ENCODE measurements at places on chromosomes 1 and 21.

DNA sequence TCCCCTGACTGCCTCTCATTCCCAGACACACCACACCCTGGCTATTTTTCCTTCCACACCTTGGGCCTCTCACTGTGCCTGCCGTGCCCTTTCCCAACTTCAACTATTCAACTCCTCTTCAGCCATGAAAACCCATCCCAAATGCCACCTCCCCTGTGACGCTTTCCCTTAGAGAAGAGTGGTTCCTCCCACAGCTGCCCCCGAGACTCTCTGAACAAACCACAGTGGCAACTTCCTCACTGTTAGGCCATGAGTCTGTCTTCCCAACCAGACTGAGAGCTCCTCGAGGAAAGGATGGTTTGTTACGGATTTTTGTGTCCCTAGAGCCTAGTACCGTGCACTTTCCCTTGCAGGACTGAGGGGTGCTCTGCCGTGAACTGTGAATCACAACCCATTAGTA, 59.2 kb downstream of the LRRN2 start:
- no peak for DNase-seq

- no peak for DNase-seq
Measured at GRCh38 chr1:16187748-16188401, 24.6 kb downstream of the ARHGEF19 start.

DNA sequence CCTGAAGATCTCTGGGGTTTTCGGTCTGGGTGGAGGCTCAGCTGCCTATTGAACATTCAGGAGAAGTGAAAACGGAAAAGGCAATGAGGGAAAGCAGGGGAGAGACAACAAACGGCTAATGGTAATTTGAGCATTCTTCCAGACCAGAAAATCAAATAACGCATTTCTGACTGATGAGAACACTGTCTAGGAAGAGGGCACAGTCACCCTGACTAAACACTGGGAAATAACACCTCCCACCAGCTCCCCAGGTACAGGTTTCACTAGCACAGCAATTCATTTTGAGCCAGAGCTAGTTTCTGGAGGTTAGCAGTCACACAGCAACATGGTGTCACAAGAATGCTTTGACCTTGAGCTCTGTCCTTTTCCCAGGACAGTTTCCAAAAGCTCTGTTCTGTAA, 21.1 kb downstream of the NCF2 start:
- DNase-seq, result no peak

DNA sequence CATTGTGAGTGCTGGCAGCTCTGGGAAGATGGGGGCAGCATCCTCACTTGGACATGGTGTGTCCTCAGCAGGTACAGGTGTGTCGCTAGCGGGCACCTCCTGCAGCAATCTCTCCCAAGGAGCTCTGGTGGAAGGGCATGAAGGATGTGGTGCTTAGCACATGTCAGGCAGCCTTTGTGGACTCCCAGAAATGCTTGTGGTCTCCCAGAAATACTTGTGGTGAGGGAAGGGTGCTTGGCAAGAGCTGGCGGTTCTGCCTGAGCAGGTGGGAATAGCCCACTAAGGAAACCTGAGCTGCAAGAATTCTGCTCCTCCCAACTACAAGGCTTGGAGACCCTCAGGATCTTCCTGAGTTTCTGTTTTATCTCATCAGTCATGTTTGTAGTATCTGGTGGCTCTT, 371.6 kb downstream of the PRDM2 start:
- no peak for DNase-seq

DNA sequence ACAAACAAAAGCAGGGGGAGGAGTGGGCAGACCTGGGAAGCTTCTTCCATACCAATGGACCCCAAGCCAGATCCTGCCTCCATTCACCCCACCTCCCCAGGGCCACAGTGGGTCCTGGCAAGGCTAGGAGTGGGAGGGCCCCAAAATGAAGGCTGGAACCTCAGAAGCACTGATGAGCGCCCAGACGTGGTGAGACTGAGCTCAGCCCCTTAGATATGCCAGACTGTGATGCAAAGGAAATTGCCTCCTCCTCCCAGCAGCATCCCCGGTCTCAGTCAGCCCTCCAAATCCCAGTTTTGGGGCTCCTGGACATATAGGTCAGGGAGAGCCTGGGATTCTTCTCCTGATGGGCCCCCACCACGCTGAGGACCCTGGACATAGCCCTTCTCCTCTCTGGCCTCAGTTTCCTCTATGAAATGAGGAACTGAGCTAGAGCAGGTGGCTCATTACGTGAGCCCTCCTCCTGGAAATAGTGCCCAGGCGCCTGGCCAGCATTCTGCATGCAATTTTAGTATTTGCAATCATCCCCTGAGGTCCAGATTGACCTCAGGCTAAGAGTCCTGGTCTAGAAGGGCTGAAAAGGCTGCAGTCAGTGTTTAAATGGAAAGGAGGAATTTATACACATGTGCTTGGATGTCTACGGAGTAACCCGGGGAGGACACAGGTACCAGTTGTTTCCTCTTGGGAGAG, 33.5 kb downstream of the RHBG start:
- no peak for DNase-seq

DNA sequence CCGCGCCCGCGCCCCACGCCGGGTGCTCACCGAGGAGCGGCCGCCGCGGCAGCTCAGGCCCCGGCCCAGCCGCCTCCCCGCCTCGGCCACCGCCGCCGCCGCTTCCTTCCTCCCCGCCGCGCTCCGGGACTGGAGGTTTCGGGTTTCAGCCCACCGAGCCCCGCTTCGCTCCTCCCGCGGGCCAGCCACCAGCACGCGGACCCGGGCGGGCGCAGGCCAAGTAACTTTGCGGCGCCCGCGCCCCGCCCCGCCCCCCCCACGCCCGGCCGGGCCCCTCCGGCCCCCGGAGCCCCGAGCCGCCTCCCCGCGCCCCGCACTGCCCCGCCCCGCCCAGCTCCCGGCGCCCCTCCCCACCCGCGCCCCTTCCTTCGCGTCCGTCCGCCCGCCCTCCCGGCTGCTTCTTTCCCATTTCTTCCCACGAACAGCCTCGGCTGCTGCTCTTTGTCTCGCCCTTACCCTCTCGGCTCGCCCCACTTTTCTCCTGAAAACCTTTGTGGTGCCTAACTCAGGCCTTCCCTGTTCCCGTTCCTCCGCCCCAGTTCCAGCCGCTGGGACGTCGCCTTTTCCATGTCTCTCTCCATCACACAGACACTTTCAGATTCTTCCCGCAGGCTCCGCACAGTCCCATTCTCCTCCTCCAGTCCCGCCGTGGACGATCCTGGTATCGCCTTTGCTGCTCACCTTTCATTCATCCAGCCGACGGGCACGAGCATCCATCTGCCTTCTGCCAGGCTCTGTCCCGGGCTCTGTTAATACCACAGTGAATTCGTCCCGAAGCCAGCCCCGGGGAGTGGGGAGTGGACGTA, at the start of gene GPR161:
TSS of gene GPR161 (minus strand) at position 222 of the 806 bp plus-strand sequence. CDS start 32,080 bp downstream, outside the sequence.
- DNase-seq, result no peak

DNA sequence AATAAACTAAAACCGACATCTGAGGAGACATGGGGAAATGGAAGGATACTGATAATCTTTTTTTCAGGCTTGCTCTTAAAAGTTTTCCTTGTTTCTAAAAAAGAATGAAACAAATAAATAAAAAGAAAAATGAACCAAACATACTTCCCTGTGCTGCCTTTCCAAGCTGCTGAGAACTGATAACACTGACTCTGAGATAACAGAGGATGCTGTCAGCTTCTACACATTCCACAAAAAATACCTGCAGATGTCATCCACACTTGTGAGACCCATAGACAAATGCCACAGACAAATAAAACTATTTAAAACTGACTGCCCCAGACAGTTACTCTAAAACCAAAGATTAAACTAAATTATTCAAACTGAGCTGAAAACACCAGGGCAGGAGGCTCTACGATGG, 12.0 kb upstream of the OR6K3 start:
- no peak for DNase-seq

DNA sequence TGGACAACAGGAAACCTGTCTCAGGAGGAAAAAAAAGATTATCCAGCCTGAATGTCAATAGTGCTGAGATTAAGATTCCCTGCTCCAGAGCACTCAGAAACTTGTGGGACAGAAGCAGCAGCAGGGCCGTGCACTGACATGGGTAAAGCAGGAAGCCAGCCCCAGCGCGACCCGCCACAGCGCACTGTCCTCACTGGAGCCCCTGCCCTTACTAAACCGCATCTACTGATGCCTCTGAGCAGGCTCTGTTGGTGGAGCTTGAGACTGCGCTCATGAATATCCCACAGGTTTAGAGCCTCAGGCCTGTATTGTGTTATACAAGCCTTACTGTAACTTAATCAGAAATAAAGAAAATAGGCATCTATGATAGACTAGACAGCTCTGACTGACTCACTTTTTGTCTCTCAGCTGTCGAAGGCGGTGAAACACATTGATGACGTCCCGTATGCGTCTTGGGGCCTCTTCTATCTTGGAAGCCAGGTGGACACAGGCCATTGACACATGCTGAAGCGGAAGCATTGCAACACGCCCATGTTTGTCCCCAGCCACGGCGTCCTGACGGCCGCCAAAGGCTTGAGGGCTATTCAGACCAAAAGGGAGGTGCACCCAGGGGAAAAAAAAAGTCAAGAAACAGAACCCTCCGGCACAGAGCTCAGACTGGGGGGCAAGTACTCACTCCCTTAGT, 1.2 kb downstream of the CCNL2 start:
- no peak for DNase-seq

GRCh38 chr1:205480349-205480985, 24.0 kb upstream of the CDK18 start:
- no peak for DNase-seq

DNA sequence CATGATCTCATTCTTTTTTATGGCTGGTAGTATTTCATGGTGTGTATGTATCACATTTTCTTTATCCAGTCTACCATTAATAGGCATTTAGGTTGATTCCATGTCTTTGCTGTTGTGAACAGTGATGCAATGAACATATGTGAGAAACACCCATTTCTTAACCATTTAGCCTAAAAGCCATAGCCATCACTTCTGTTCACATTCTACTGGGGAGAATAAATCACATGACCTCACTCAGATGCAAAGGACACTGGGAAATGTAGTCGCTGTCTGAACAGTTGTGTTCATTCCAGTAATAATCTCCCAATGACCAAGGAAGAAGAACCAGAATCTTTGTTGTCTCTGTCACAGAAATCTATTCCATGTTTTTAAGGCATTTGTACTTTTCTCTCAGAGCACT, 15.1 kb upstream of the PLA2G2E start:
- DNase-seq, result no peak

- DNase-seq, result peak; percentile 76
Measured at GRCh38 chr1:64133036-64133435, 70.4 kb upstream of the UBE2U start.

DNA sequence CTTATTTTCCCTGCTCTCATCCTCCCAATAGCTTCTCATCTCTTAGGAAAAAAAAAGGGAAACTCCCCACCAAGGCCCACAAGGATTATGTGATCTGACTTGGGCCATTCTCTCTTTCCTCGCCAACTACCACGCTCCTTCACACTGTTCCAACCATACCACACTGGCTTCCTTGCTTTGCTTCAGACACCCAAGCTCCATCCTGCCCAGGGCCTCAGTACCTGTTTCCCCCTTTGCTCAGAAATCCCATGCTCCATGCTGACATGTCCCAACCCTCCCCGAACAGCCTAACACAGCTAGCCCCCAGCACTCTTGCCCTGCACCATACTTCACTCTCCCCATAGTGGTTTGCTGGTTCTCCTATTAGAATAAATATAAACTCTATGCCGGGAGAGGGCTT, 39.2 kb downstream of the MAB21L3 start:
- DNase-seq, result no peak

DNA sequence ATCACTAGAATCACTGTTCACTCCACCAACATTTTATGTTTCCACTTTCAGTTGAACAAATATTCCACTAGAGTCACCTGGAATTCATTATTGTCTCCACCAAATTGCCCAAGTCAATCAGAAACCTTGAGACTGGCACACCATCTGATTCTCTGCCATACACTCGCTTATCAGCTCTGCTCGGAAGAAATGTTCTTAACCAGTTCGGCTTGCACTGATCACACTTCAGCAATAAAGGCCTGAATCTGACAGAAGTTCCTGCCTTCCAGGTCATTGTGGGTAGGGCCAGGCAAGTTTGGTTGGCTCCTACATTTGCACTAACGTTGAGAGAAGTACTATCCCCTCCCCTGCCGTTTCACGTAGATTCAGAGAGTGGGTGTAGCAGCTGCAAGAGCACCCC, 10.0 kb downstream of the TPM3 start:
- no peak for DNase-seq

DNA sequence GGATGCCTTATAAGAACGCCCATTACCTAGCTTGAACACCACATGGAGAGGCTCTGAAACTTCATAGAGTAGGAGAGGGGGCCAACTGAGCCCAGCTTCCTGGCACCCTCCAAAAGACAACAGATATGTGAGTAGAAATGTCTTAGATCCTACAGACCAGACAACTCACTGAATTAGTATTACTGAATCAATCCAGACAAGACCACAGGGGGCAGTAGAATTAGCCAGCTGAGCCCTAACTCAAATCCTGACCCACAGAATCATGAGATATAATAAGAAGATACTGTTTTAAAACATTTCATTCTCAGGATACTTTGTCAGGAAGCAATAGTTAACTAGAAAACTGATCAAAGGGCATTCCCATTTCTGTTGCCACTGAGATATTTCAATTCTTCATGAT, 45.8 kb upstream of the C1orf21 start:
- no peak for DNase-seq

DNA sequence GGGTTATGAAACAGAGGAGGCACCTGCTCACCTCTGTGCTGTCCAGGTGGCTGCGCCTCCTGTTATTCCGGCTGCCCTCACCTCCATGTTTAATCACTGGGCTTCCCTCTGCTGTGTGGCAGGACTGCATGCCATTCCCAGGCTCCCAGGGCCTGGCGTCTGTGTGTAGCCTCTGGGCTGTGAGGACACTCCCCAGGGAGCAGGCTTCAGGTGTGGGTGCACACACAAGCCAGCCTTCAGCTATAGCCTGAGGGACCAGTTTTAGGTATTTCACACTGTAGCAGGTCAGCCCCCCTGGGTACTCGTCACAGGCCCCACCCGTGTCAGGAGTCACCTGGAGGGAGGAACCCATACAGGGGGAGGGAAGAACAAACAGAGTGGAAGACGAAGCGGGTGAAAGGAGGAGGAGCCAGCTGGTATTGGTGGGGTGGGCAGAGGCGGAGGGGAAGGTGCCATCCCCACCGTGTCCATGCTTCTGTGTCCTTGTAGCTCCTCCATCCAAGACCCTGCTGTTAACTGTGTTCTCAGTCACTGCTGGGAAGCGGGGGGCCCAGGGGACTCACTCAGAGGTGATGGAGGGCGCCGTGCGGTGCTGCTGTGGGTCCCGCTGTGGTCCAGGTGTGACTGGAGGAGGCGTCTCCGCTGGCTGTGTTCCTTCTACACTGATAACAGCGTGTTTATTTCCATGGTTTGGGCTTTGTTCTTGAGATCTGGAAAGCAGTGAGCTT, 158.6 kb downstream of the PGBD5 start:
- DNase-seq, result no peak

- no peak for DNase-seq
Measured at GRCh38 chr21:25858325-25858724, 123.6 kb downstream of the GABPA start.

DNA sequence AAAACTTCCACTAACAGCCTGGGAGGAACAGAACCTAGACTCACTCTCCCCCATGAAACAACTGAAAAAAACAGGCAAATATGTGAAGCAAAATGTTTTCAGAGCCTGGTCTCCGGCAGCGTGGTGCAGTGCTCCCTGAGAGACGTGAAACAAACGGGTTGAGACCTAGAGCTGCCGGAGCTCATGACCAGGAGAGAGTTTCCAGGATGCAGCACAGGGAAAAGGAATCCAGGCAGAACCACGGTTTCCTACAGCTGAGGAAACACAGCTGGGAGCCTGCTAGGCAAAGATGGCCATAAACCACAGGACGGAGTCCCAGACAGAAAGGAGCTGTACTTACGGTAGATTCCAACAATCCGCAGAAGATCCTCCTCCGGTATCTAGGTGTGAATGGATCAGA, 20.2 kb upstream of the SLC19A1 start:
- no peak for DNase-seq

- no peak for DNase-seq
Measured at GRCh38 chr1:57093122-57093521, 127.3 kb upstream of the C8B start.
